Neuronal stem cell (in vitro differentiated cells): ENCODE measurements at places on chromosomes 6 and 20.

DNA sequence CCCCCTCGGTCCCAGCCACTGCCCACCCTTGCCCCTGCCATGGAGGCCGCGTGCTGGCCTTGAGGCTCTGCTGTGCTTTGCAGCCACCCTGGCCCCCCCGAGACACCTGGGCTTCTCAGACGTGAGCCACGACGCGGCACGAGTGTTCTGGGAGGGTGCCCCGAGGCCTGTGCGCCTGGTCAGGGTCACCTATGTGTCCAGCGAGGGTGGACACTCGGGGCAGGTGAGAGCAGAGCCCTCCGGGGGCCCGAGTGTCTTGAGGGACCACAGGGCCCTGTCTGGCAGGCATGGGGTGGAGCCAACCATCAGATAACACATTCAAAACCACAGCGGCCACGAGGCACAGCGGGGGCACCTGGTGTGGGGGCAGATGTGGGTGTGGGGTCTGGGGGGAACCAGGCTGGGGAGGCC lies 18.9 kb downstream of the COL20A1 start:
- H3K27me3 ChIP-seq = no peaks in the 10 kb centered on the region
- no peaks in the 10 kb centered on the region for H3K36me3 ChIP-seq
- no peak overlapping the region for H3K27ac ChIP-seq
- no peak overlapping the region for H3K4me3 ChIP-seq

DNA sequence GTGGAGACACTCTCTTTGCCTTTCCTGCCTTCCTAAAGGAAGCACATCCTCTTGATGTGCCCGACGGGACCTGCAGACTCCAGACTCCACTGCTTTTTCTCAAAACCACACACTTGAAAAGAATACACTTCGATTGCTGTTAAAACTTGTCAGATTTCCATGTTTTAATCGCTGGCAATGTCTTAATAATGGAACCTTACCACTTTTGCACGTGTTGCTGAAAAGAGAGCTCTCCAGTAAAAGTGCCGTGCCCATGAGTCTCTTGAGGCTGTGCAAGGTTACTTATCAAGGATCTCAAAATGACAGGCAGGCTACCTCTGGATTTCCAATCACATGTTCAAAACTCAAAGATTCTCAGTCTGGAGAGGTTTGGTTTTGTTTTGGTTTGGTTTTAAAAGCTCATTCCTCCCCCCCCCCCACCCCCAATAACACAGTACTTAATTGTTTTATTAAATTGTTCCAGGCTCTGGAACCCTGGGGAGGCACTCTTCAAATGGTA lies 12.0 kb upstream of the TFAP2A start:
- peaks cover 10% of the 10 kb centered on the region for H3K4me1 ChIP-seq
- no peaks in the 10 kb centered on the region for H3K36me3 ChIP-seq
- no peak overlapping the region for H3K27ac ChIP-seq
- no peak for DNase-seq
- H3K27me3 ChIP-seq = peaks cover 34% of the 10 kb centered on the region

DNA sequence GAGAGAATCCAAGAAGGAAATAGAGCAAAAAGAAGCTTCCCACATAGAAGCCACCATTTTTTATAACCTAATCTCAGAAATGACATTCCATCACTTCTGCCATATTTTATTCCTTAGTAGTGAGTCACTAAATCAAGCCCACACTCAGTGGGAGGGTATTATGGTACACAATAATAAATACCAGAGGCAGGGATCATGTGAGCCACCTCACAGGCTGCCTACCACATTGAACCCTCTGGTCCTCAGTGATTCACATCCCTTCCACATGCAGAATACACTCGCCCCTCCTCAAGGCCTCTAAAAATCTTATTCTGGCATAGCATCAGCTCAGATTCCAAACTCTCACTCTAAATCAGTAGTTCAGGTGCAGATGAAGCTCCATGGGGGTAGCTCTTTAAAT lies 49.4 kb downstream of the TMC2 start:
- no peak for DNase-seq
- no peak overlapping the region for H3K27ac ChIP-seq
- H3K36me3 ChIP-seq = no peaks in the 10 kb centered on the region
- no peaks in the 10 kb centered on the region for H3K27me3 ChIP-seq
- no peak overlapping the region for H3K4me3 ChIP-seq
- H3K4me1 ChIP-seq = no peaks in the 10 kb centered on the region

- H3K27ac ChIP-seq = no peak overlapping the region
- no peaks in the 10 kb centered on the region for H3K36me3 ChIP-seq
- no peak overlapping the region for H3K4me3 ChIP-seq
- H3K27me3 ChIP-seq = no peaks in the 10 kb centered on the region
- no peak for DNase-seq
Measured at GRCh38 chr6:63527658-63528514, 44.4 kb upstream of the LOC128125822 start.

- DNase-seq = no peak
- H3K4me3 ChIP-seq = no peak overlapping the region
- peaks cover 3% of the 10 kb centered on the region for H3K4me1 ChIP-seq
- no peaks in the 10 kb centered on the region for H3K36me3 ChIP-seq
- H3K27ac ChIP-seq = no peak overlapping the region
Measured at GRCh38 chr6:45724511-45724910, 291.1 kb downstream of the CLIC5 start.

DNA sequence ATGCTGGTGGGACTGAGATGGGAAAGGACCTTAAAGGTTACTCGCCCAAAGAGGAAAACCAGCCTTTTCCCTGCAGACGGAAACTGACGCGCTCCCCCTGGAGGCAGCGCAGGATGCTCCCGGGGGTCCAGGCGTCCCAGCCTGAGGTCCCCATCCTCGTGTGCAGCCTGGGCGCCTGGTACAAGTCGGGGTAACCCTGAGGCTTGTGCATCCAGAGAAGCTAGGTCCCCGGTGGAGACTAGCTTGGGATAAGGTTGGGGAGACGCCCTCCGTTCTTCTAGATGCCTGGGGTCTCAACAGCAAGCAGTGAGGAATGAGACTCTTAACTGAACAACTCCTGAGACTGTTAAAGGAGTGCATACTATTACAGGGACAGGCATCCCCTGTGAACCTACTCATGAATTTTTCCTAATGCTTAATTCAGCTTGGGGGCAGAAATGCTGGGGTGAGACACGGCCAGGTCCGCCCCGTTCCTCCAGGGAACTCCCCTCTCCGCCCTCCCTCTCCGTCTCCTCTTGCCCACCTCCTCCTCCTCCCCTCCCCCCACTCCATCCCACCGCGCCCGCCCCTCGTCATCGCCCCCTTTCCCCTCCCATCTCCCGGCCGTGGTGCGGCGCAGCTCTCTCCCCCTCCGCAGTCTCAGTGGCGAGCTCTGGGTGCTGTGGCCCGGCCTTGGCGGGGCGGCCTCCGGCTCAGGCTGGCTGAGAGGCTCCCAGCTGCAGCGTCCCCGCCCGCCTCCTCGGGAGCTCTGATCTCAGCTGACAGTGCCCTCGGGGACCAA lies at the start of gene PRSS35:
PRSS35 (plus strand) TSS at position 634 of the 781 bp plus-strand sequence. CDS start 10,908 bp downstream, outside the sequence.
- H3K36me3 ChIP-seq = no peaks in the 10 kb centered on the region
- no peaks in the 10 kb centered on the region for H3K27me3 ChIP-seq
- peak within 1 kb of the TSS; percentile 52 for H3K27ac ChIP-seq
- peak within 1 kb of the TSS; percentile 80 for H3K4me3 ChIP-seq
- no peaks in the 10 kb centered on the region for H3K4me1 ChIP-seq

DNA sequence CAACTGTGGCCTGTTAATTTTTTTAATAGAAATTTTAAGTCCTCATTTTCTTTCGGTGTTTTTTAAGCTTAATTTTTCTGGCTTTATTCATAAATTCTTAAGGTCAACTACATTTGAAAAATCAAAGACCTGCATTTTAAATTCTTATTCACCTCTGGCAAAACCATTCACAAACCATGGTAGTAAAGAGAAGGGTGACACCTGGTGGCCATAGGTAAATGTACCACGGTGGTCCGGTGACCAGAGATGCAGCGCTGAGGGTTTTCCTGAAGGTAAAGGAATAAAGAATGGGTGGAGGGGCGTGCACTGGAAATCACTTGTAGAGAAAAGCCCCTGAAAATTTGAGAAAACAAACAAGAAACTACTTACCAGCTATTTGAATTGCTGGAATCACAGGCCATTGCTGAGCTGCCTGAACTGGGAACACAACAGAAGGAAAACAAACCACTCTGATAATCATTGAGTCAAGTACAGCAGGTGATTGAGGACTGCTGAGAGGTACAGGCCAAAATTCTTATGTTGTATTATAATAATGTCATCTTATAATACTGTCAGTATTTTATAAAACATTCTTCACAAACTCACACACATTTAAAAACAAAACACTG lies 10.1 kb downstream of the HFE start:
- H3K4me1 ChIP-seq = peaks cover 3% of the 10 kb centered on the region
- DNase-seq = peak; percentile 50
- H3K36me3 ChIP-seq = no peaks in the 10 kb centered on the region
- H3K27ac ChIP-seq = no peak overlapping the region

DNA sequence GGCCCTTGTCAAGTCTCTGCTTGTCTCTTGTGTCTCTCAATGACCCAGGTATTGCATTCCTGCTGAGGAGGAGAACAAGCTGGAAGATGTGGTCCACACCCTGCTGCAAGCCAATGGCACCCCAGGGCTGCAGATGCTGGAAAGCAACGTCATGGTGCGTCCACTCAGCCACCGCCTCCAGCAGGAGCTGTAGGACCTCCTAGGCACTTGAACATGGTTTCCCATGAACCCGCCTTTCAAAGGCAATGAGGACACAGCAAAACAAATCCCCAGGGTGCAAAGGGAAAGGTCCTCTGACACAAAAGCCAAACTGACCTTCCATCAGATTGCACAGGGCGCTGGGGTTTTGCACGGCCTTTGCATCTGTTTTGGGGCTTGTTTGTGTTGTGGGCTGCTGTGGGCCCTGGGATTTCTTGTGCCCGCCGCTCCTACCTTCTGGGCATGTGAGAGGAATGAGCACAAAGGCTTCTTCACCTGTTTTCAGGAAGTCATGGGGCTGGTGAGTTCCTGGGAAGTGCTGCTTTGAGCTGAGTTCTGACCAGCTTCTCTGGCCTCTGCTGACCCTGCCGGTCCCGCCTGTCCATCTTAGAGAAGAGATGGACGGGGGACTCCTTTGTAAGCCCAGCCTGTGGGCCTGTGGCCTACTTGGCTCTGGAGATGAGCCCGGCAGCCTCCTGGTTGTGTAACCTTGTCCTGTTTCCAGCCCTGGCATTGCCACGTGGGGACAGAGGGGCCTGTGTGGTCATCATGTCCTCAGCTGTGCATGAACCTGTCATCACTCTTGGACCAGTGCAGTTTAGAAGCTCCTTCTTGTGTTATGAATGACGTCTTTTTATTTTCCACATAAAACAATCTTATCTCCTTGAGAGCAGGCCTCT lies 151.3 kb downstream of the DTNBP1 start:
- no peak overlapping the region for H3K27ac ChIP-seq
- DNase-seq = no peak
- H3K4me3 ChIP-seq = no peak overlapping the region
- no peaks in the 10 kb centered on the region for H3K4me1 ChIP-seq
- no peaks in the 10 kb centered on the region for H3K27me3 ChIP-seq

GRCh38 chr6:158072083-158072721 lies 90.5 kb downstream of the SYNJ2 start:
- H3K27me3 ChIP-seq = no peaks in the 10 kb centered on the region
- no peak overlapping the region for H3K27ac ChIP-seq
- DNase-seq = peak; percentile 58
- H3K36me3 ChIP-seq = peaks cover 3% of the 10 kb centered on the region

GRCh38 chr20:3407040-3407770 lies at the start of gene DNAAF9:
Gene DNAAF9, minus strand, starts transcription at chr20:3407669. Its CDS starts 112 bp downstream, at chr20:3407557.
- DNase-seq = peak; percentile 63
- no peaks in the 10 kb centered on the region for H3K36me3 ChIP-seq
- H3K27me3 ChIP-seq = no peaks in the 10 kb centered on the region
- H3K4me3 ChIP-seq = peak within 1 kb of the TSS; percentile 89
- H3K27ac ChIP-seq = peak within 1 kb of the TSS; percentile 77
- H3K4me1 ChIP-seq = peaks cover 3% of the 10 kb centered on the region

DNA sequence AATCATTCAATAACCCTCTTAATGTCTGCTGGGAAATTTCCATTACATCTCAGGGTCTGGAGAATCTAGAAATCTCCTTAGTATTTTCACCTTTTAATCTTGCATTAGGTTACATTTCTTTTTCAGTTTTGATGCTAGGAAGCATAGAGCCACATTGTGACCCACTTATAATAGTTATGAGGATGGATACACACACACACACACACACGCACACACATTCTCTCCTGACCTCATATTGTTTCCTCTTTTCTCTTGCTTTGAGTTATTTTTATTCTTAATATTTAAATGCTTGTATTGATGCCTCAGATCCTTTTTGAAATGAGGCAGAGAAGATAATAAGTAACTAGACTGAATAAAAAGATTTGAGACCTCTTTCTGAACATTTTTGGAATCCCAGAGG lies 128.4 kb downstream of the KLHL32 start:
- H3K27me3 ChIP-seq = no peaks in the 10 kb centered on the region
- no peaks in the 10 kb centered on the region for H3K36me3 ChIP-seq
- H3K27ac ChIP-seq = no peak overlapping the region

- no peak overlapping the region for H3K4me3 ChIP-seq
- no peaks in the 10 kb centered on the region for H3K36me3 ChIP-seq
- DNase-seq = no peak
- no peaks in the 10 kb centered on the region for H3K4me1 ChIP-seq
Measured at GRCh38 chr6:75183099-75183541, 22.7 kb downstream of the COL12A1 start.

DNA sequence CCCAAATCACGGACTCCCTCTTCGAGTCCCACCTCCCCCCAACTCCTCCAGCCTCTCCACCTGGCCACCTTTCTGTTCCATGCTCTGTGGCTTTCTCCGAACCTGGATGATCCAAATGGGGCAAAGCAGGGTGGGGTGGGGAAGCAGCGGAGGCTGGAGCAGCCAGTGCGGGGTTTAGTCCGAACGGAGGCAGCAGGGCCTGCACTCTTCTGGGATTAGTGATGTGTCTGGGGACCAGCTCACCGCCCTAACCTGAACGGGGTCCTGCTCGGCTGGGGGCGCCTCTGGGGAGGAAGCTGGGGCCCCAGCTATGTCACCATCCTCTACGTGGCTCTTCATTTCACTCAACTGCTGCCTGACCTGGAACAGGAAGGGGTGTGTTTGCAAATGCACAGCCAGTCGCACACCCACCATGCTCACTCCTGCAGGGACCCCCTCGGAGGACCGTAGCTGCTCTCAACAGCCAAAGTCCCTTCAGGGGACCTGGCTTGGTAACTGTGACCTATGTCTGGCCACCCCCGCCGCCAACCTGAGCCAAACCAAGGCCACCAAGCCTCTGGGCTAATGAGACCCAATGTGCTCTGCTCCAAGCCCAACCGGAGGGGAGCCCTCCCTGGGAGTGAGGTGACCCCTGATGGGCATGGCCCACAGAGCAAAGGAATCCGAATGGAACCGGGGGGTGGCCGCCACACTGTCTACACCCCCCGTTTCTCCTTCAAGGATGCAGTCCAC lies 46.8 kb downstream of the DSTN start:
- peaks cover 17% of the 10 kb centered on the region for H3K36me3 ChIP-seq
- H3K4me1 ChIP-seq = no peaks in the 10 kb centered on the region
- no peak overlapping the region for H3K27ac ChIP-seq
- no peak overlapping the region for H3K4me3 ChIP-seq
- DNase-seq = no peak

DNA sequence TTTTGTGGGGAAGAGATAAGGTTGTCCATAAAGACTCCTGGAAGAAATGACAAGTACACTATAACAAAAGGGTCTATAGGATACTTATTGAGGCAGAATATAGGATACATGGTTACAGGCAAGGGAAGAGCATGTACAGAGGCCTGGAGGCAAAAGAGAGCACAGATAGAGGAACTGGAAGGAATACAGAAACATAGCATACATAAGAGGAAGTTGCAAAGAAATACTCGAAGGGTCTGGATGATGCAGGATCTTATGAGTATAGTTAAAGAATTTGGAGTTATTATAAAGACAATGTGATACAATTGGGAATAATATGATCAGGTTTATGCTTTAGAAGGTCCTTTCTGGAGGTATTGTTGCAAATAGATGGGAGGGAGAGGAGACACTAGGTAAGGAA lies 592.7 kb upstream of the POU3F2 start:
- DNase-seq = no peak
- no peak overlapping the region for H3K27ac ChIP-seq
- H3K27me3 ChIP-seq = no peaks in the 10 kb centered on the region
- H3K4me1 ChIP-seq = no peaks in the 10 kb centered on the region
- H3K36me3 ChIP-seq = no peaks in the 10 kb centered on the region
- no peak overlapping the region for H3K4me3 ChIP-seq
